ENCODE measurements at places on chromosomes 3 and 15.

DNA sequence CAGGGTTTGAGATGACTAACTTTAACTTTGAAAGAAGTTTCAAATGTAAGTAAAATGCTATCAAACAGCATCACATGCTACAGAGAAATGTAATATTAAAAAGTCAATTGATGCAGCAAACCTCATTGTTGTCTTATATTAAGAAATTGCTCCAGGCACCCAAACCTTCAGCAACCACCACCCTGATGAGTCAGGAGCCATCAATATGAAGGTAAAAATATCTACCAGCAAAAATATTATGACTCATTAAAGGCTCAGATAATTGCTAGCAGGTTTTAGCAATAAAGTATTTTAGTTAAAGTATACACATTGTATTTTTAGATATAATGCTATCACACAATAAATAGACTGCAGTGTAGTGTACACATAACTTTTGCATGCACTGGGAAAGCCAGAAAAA, 746.3 kb downstream of the ZPLD1 start:
- DNase-seq: no peak

- no peak for DNase-seq
These were observed 14.6 kb downstream of the PLSCR2 start for GRCh38 chr3:146454796-146455195.

DNA sequence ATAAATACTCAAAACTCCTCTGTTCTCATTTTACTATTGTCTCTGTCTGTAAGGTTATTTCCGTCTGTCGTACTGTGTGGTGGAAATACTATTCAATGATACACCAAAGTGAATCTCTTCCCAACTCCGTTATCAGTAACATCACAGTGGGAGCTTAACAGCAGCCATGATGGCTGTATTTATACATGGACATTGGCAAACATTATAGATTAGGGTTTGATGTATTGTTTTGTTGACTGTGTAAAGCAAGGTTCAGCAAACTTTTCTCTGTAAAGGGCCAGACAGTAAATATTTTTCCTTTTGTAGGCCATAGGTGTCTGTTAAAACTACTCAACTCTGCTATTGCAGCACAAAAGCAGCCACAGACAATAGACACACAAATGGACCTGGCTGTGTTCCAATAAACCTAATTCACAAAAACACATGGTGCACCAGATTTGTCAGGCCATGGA, 23.2 kb downstream of the LIPC start:
- DNase-seq: no peak

- DNase-seq: no peak
These were observed 156.0 kb downstream of the PDE8A start for GRCh38 chr15:85137489-85138168.

- DNase-seq: no peak
These were observed 116.2 kb downstream of the ROBO1 start for GRCh38 chr3:79651536-79652065.

GRCh38 chr3:34886443-34886842, 752.9 kb upstream of the ARPP21 start:
- no peak for DNase-seq

- no peak for DNase-seq
These were observed 61.0 kb downstream of the ABTB1 start for GRCh38 chr3:127733781-127734180.

- no peak for DNase-seq
These were observed 414.2 kb downstream of the CNTN4 start for GRCh38 chr3:2512881-2513280.

GRCh38 chr3:11580645-11581044, 63.1 kb downstream of the VGLL4 start:
- DNase-seq: no peak

DNA sequence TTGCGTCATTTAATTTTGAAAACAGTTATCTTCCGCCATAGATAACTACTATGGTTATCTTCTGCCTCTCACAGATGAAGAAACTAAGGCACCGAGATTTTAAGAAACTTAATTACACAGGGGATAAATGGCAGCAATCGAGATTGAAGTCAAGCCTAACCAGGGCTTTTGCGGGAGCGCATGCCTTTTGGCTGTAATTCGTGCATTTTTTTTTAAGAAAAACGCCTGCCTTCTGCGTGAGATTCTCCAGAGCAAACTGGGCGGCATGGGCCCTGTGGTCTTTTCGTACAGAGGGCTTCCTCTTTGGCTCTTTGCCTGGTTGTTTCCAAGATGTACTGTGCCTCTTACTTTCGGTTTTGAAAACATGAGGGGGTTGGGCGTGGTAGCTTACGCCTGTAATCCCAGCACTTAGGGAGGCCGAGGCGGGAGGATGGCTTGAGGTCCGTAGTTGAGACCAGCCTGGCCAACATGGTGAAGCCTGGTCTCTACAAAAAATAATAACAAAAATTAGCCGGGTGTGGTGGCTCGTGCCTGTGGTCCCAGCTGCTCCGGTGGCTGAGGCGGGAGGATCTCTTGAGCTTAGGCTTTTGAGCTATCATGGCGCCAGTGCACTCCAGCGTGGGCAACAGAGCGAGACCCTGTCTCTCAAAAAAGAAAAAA, 1.2 kb downstream of the B2M start:
- peak; percentile 68 for DNase-seq

GRCh38 chr3:132256989-132257388, 60.2 kb upstream of the ACP3 start:
- DNase-seq: no peak

GRCh38 chr3:185151964-185152409, 873 bp downstream of the C3orf70 start:
- no peak for DNase-seq

DNA sequence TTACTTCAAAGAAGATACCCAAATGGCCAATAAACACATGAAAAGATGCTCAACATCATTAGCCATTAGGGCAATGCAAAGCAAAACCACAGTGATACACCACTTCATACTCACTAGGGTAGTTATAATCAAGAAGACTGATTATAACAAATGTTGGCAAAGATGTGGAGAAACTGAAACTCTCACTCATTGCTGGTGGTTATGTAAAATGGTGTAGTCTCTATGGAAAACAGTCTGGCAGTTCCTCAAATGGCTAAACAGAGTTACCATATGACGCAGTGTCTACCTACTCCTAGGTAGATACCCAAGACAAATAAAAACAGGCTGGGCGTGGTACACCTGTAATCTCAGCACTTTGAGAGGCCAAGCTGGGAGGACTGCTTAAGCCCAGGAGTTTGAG, 3.5 kb upstream of the ZFAND6 start:
- no peak for DNase-seq

DNA sequence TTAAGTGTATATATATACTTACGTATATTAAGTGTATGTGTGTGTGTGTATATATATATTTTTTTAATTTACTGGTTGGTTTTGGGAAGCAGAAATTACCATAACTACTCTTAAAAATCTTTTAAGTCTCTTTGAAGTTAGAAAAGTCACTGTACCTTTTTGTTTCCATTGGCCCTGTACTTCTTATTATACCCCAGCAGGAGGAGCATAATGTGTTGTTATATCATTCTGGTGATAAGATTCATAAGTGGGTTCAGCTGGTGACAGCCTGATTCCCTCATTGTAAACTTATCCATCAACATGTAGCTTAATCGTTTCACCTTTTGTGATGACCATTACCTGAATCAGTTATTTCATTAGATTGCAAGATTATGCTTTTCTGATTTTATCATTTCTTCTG, 30.8 kb downstream of the MLH1 start:
- no peak for DNase-seq

GRCh38 chr3:58502872-58503271, 11.0 kb downstream of the KCTD6 start:
- DNase-seq: no peak

- no peak for DNase-seq
These were observed 24.4 kb downstream of the ISG20 start for GRCh38 chr15:88663141-88663621.

GRCh38 chr3:64594134-64594533, 93.7 kb downstream of the ADAMTS9 start:
- DNase-seq: no peak

- DNase-seq: no peak
These were observed 640.7 kb downstream of the FHIT start for GRCh38 chr3:60610441-60611112.

- DNase-seq: no peak
These were observed 52.1 kb downstream of the VGLL4 start for GRCh38 chr3:11591391-11592282.

- DNase-seq: no peak
These were observed 32.1 kb downstream of the TLNRD1 start for GRCh38 chr15:81032818-81033217.

- no peak for DNase-seq
These were observed 204.5 kb downstream of the OCA2 start for GRCh38 chr15:27894645-27895044.

DNA sequence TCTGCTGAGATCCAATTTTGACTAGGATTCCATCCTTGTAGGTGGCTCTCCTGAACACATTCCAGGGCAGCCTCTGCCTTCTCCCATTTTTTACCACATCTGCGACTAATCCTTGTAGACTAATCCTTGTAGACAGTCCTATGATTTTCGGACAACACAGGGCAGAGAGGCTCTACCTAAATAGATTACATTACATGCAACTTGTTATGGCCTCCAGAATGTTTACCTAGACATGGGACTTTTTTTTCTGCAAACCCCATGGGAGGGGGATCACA, 239.3 kb upstream of the WNT5A start:
- DNase-seq: no peak

GRCh38 chr15:73273181-73274002, 95.4 kb downstream of the HCN4 start:
- peak; percentile 31 for DNase-seq

GRCh38 chr3:169479314-169479939, 184.1 kb downstream of the MECOM start:
- no peak for DNase-seq

- DNase-seq: no peak
These were observed 61.3 kb downstream of the UACA start for GRCh38 chr15:70701891-70702568.

DNA sequence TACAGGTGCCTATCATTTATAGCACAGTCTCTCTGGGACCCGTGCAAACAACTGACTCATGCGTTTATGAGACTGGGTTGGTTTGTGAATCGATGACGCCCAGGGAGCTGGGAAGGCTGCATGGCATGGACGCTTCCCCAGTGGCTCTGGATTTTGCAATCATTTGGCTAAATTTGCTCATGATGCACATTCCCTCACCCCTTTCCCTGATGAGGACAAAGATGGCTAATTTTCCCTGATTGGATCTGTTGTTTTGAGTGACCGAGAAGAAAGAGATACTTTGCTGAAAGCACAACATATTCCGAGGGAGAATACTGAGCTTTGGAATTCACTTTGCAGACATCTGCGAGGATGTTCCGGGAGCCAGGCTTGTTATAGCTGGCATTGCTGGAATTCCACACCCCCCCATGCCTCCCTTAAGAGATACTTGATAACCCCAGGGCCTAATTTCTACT, 51.1 kb downstream of the CGNL1 start:
- DNase-seq: no peak

DNA sequence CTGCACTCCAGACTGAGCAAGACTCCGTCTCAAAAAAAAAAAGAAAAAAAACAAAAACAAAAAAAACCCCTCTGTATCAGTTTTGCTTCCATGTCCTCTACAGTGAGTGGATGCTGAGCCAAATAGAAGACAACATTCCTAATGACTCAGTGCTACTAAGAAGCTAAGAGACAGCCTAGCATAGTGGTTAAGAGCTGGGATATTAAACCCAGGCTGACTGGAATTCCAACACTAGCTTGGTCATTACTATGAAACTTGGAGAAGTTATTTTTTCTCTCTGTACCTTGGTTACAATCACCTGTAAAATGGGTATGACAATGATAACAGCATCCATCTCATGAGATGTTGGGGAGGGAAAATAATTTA, 60.9 kb upstream of the PYGO1 start:
- no peak for DNase-seq

DNA sequence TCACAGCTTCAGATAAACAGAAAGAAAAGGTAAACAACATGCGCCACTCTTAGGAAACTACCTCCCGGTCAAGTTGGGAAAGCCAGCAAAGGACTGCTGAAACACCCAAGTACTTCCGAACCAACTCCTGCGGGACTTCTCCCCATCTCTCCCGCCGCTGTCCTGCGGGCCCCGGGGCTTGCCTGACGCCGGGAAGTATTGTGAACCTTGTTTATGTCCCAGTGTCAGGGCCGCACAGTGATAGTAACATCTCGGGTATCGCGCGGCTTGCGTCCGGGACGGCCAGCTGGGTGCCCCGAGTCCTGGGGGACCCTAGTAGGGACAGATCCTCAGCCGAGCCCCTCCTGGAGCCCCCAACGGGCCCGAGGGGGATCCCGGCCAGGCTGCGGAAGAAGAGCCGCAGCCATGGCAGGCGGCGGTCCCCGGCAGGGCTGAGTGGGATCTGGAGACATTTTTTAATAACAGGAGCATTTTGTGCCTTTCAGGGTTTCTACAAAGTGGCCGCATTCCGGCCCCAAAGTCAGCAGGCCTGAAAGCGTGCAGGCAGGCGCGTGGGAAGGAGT, 756 bp downstream of the CLPX start:
- DNase-seq: peak; percentile 30

GRCh38 chr15:78301326-78301725, 1.9 kb upstream of the SKIC8 start:
- no peak for DNase-seq

GRCh38 chr15:47987908-47988532, 132.8 kb upstream of the SLC24A5 start:
- no peak for DNase-seq

DNA sequence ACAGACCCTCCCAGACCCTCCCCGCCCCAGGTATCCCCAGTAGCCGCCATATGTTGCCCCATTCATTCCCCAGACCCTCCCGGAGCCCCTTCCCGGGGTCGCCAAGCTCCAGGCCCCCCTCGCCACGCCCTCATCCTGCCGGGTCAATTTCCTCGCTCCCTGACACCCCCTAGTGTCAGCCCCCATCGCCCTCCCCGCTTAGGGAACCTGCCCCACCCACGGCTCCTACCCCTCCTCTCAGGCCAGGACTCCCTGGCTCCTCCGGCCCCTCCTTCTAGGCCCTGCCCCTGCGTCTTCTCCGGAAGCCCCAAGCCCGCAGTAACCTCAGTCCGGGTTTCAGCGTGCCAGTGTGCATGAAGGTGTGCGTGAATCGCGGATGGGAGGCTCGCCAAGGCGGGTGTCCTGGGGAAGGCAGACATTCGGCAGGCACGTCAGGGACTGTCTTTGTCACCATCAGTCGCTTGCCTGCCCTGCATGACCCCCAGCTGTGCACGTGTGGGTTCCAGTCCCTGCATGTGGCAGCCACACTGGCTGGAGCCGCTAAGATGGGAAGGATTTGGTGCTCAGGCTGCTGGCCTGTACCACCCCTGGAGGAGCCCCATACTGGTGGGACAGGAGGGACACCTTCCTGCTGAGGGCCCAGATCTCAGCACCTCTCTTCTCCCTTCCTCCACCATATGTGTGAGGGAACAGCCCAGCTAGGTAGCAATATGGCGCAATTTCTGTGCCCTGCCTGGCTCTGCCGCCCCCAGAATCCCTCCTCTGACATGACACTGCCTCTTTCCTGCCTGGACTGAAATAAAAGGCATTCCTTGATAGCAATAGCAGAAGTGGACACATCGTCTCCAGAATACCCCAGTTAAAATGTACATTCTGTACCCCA, 693 bp downstream of the DISP2 start:
- no peak for DNase-seq

- no peak for DNase-seq
These were observed 492.4 kb downstream of the FHIT start for GRCh38 chr3:60758831-60759230.

Measured in stimulated activated CD4-positive, alpha-beta T cell treated with anti-CD3 and anti-CD28 coated beads, Interleukin-1b, Interleukin-23, amount 100 ng/mL, for 48 hours (primary cell).